ENCODE measurements at places on chromosomes 2 and 18. TPM values are rescaled to one million over a fixed set of nuclear protein-coding genes. Genes with fewer than 3 reads are reported as not detected.

NYAP2 gene
- total RNA-seq: not detected

CRACDL gene
- 0.07 TPM for total RNA-seq

DNA sequence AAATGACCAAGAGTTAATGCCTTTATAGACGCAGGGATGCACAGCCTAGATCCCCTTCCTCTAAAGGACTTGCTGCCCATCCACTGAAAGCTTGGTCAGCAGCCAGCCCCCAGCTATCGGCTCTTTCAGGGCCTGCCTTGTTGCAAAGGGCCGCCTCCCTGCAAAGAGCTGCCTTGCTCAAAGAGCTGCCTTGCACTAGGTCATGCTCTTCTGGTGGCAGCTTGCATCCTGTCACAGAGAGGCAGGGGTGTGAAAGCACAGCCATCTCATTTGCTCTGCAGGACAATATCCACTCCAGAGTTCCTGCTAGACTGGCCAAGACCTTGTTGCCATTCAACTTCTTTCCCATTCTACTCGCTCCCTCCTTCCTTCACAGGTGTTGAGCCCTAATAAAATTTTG lies 137.1 kb downstream of the MCFD2 start:
- no peak overlapping the region for H3K27ac ChIP-seq
- no peaks in the 10 kb centered on the region for H3K27me3 ChIP-seq
- DNase-seq: no peak
- no peak overlapping the region for H3K4me3 ChIP-seq

DNA sequence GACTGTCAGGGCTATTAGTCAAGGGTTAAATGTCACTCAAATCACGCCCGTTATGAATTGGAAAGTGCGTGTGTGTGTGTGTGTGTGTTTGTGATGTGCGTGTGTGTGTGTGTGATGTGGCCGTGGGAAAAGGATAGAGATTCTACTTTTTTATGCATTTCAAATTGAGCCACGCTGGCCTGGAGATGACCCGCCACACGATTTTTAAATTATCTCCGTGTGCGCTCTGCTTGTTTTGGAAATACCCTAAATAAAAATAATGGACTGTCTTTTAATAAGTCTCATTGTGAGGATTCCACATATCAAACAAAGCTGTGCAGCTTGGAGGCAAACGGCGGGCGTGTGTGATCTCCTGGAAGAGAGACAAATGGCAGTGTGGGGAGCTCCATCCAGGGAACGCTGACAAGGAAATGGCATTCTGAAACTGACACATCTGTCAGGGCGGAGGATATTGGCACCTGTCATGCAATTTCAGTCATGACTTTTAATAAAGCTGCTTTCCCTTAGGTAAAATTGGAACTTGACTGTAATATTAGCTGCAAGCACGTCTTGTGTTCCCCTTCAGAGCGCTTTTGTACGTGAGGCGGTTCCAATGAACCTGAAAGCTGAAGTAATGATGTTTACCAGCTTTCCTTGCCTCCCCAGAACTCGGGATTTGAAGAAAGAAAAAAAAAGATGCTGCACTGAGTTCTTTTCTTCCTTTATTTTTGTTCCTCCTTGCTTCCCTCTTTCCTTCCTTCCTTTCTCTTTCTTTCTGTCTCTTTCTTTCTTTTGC lies 381.8 kb upstream of the SMIM21 start:
- no peaks in the 10 kb centered on the region for H3K4me1 ChIP-seq
- no peak overlapping the region for H3K27ac ChIP-seq
- no peaks in the 10 kb centered on the region for H3K36me3 ChIP-seq
- DNase-seq: no peak
- no peaks in the 10 kb centered on the region for H3K27me3 ChIP-seq

DNA sequence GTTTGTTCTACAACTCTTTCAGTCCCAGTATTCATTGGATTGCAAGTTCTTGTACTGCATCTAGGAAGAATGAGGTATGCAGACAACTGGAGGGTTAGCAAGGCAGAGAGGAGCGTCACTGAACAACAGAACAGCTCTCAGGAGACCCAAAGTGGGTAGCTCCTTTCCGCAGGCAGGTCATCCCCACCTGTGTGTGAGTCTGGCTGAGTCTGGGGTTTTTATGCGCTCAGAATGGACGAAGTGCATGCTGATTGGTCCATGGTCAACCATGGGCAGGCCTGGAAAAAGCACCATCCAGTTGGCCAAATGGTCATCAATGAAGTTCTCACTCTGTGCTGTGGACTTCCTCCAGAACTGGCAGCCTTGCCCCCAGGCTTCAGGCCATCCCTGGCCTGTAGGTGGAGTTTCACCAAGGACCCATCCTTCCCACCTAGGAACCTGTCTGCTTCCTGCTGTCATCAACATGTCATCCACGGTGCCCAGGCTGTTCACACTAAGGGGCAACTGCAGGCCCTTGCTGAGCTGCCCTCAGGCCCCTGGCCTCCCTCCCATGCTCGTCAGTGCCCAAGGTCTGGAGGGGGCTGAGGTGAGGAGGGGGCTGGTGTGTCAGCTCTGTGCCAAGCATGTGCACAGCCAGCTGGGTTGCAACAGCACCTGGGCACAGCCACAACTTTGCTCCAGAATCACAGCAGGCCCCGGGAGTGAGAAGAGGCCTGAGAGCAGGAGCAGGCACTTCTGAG lies 11.1 kb upstream of the TFCP2L1 start:
- H3K4me1 ChIP-seq: no peaks in the 10 kb centered on the region
- no peak overlapping the region for H3K4me3 ChIP-seq
- DNase-seq: no peak
- H3K27me3 ChIP-seq: no peaks in the 10 kb centered on the region

- no peak overlapping the region for H3K27ac ChIP-seq
- peaks cover 13% of the 10 kb centered on the region for H3K4me1 ChIP-seq
- no peak for DNase-seq
- no peak overlapping the region for H3K4me3 ChIP-seq
- H3K36me3 ChIP-seq: no peaks in the 10 kb centered on the region
- no peaks in the 10 kb centered on the region for H3K27me3 ChIP-seq
Observed at GRCh38 chr2:19462256-19462645, 103.8 kb upstream of the OSR1 start.

TACR1 gene
- 0.19 TPM for total RNA-seq

GRCh38 chr2:123518367-123518766 lies 506.7 kb upstream of the CNTNAP5 start:
- no peak for DNase-seq
- H3K4me1 ChIP-seq: peaks cover 7% of the 10 kb centered on the region
- H3K4me3 ChIP-seq: no peak overlapping the region
- H3K36me3 ChIP-seq: no peaks in the 10 kb centered on the region
